ENCODE measurements at places on chromosomes 6 and 20. TPM values are rescaled to one million over a fixed set of nuclear protein-coding genes. Genes with fewer than 3 reads are reported as not detected.

GRCh38 chr6:132866762-132867449 is 52.5 kb downstream of the RPS12 start:
- no peak for DNase-seq

HLA-DQB1 gene
- not detected for total RNA-seq

GRCh38 chr6:35247642-35248231 is 11.8 kb upstream of the ZNF76 start:
- no peak for DNase-seq

- peak; percentile 34 for DNase-seq
These were observed 21.6 kb downstream of the SASH1 start for GRCh38 chr6:148364056-148364824.

DNA sequence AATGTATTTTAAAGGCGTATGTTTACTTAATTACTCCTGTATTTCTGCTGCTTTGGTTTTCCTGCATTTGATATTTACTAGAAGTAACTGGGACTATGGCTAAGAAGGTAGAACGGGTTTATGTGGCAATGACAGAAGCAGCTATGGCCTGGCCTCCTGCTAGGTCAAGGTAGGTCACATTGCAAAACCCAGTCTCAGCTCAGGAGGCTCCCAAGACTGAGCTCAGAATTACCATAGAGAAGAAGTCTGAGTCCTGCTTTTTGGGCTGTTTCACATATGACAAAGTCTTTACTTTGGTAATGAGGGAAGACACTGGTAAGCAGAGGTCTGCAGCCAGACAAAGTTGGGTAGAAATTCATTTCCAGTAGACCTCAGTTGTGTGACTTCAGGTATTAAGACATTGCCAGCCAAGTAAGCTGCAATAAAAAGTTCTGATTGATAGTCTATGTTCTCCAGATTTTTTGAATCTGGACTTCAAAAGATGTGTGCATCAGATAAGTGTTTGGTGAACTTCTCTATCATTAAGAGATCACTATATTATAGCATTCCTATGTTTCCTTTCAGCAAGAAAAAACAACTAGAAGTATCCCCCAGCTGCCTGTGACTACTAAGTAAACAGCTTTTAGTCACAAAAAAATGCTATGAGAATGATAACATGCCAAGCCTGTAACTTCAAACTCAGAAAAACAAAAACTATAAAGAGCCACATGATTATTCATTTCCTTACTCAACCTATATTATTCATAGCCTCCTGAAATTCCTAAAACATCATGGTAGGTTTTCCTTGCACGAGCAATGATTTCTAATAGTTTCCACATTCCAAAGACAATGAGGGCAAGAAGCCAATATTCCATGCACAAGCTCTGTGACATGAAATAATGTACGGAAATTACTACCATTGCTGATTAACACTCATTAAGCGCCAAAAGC is 312.3 kb downstream of the HAO1 start:
- peak; percentile 91 for DNase-seq

HSPA1B gene
- total RNA-seq: 118 TPM

DNA sequence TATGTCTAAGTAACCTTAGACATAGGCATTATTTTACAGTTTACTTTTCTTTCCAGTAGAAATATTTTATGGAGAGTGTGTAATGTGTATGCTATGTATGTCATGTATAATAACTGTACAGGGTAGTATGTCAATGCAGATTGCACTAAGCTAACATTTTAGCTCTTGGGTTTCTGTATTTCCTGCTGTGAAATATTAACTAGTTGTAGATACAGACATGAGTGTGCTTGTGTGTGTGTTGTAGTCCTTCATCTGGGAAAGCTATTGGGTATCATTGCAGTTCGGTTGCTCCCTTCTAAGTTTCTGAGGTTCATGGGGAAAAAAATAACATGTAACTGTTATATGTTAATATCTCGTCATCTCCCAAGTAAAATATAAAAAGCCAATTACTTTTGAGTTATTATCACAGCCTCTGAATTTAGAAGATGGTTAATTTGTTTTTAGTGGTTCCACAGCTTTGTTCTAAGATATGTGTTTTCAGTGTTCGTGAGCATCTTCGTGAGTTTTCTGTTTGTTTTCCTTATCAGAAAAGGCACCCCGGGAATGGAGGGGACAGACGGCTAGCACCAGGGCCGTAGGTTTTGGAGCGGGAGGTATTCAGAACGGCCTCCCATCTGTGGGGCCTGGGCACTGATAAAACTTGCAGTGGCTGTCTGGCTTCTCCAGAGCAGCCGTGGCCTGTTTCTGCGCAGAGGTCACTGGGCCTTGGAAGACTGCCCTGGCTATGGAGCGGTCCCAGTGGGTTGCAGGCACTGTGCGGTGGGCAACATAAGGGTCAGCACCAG is 215.0 kb downstream of the ARID1B start:
- DNase-seq: peak; percentile 27

RAMACL gene
- 1.6 TPM for total RNA-seq

- no peak for DNase-seq
These were observed 45.8 kb downstream of the HIVEP2 start for GRCh38 chr6:142898927-142899895.

GRCh38 chr6:7042654-7043545 is 64.9 kb upstream of the RREB1 start:
- no peak for DNase-seq

DNA sequence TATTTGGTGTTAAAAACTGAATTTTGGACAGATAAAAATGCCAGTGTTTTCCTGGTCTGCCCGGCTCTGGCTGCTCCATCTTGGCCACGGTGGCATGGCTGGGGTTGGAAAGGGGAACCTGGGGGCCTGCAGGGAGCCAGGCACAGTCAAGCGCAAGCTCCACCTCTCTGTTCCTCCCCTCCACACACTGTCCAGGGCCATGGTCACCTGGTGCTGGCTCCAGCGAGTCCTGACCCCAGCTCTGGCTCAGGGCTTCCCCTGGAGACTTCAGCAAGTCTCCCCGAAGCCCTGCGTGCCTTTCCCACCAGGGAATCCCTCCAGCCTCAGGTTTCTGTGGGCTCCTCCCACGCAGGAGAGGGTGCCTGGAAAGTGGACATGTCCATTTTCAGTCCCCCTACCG is 298.5 kb downstream of the QKI start:
- DNase-seq: no peak

GRCh38 chr20:43846516-43846905 is 68.1 kb upstream of the TOX2 start:
- DNase-seq: no peak

DNA sequence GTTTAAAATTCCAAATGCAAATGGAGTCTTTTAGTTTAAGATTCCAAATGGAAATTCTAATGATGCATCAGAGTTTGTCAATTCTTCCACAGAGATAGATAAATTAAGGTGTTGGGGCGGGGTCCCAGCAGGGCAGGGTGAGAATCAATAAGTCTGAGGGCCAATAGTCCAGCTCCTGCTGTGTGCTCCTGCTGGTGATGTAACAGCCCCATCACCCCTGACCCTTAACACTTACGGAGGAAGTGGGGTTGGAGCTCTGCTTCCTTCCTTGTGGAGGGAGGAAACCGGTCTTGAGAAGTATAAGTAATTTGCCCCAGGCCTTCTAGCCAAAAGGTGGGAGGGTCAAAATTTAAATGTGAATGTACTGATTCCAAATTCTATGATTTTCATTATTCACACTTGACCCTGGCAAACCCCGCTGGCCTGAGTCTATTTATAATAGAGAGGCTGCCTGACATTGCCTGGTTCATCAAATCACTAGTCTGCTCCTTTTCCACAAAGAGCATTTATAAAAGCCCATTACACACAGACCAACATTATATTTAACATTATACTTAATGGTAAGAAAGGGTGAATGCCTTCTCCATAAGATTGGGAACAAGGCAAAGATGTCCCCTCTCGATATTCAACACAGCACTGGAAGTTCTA is 17.2 kb downstream of the ZBTB2 start:
- DNase-seq: no peak

- DNase-seq: no peak
These were observed 53.3 kb downstream of the TNFRSF21 start for GRCh38 chr6:47256361-47256760.

DNA sequence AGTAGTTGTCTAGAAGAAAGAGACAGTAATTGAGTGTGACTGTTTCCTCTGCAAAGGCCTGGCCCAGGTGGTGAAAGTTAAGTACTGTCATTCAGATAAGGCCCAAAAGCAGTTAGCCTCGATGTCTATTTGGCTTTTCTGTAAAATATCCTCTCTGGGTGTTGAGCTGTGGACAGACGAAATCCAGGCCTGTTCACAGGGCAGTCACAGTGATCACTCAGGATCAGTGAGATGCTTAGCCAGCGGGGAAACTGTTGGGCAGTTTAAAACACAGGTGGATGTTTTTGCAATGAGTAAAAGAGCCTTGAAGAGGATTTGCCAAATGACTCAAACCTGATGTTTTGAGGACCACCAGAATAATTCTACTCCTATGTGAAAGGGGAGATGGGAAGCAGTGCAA is 22.0 kb upstream of the PRDM1 start:
- DNase-seq: no peak

PRL gene
- not detected for total RNA-seq

MEP1A gene
- total RNA-seq: not detected

OPRL1 gene
- total RNA-seq: under 0.01 TPM

GRCh38 chr20:37932919-37933318 is 30.0 kb downstream of the VSTM2L start:
- DNase-seq: peak; percentile 19

GRCh38 chr6:70404658-70405057 is 8.7 kb upstream of the FAM135A start:
- no peak for DNase-seq

GRCh38 chr6:76706631-76707030 is 634.2 kb upstream of the IMPG1 start:
- no peak for DNase-seq

All from bronchial epithelial cell (primary cell).